Spinal cord (tissue), 10 donors: ENCODE measurements at places on chromosomes 2 and 18. TPM values are rescaled to one million over a fixed set of nuclear protein-coding genes. Genes with fewer than 3 reads are reported as not detected.

- no peak for DNase-seq
Measured at GRCh38 chr2:121521359-121521758, 9.3 kb upstream of the RNU4ATAC start.

- DNase-seq = no peak
Measured at GRCh38 chr18:49061991-49062831, 111.4 kb upstream of the SMAD7 start.

GRCh38 chr2:120914839-120915521 lies 179.3 kb downstream of the GLI2 start:
- DNase-seq = no peak

DNA sequence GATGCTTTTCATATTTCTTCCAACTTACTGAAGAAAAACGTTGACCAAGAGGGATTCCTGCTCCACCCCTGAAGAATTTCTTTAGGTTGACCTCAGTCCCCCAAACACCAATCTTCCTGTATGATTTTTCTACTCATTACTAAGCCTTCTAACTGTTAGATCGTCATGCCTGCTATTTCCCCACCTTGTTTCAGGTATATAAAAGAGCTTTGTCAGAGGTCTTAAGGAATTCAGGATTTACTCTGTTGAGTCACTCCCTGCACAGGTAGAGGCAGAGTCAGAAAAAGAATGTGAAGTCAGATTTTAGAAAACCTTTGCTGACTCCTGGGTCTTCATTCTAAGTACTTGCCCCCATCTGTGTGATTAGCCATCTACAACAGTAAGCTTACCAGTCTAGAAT lies 83.8 kb upstream of the NOSTRIN start:
- DNase-seq = no peak

- no peak for DNase-seq
Measured at GRCh38 chr2:233051241-233052149, 8.6 kb upstream of the INPP5D start.

DNA sequence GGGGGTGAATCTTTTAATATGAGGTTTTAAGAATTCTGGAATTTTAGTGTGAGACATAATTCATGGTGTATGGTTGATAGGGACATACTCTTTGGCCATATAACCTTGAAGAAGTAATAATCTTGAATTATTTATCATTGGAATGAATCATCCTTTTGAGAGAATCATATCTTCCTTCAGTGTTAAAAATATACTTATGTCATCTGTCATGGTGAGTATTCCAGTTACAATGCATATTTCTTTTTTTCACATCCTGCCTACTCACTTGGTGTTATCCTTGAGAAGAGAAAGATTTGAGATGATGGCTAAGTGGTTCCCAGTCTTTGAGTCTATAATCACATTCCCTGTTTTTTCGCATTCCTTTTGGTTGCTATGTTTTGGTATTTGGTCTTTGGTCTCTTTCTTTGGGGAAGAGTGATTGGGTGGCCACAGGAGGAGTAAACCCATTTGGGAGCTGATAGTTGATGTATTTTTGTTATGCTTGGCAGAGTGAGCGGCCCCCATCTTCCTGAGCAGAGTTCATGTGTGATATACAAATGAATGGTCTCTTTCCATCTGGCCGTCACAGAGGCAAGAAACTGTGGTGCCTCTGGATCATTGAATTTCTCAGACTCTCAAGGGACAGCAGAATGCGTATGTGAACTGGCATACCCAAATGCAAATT lies 21.6 kb downstream of the ASAP2 start:
- no peak for DNase-seq

DNA sequence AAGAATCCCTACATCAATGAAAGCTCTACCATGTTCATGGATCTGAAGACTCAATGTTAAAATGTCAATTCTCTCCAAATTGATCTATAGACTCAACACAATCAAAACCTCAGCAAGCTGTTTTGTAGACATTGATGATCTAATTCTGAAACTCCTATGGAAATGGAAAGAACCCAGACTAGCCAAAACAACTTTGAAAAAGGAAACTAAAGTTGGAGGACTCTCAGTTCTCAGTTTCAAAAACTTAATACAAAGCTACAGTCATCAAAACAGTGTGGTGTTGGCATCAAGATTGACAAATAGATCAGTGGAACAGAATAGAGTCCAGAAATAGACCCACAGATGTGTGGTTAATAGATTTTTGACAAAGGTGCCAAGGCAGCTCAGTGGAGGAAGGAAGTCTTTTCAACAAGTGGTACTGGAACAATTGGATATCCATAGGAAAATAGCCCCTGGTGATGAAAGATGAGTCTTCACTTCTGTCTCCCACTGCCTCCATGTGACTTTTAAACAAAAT lies 30.4 kb downstream of the LBH start:
- no peak for DNase-seq

DNA sequence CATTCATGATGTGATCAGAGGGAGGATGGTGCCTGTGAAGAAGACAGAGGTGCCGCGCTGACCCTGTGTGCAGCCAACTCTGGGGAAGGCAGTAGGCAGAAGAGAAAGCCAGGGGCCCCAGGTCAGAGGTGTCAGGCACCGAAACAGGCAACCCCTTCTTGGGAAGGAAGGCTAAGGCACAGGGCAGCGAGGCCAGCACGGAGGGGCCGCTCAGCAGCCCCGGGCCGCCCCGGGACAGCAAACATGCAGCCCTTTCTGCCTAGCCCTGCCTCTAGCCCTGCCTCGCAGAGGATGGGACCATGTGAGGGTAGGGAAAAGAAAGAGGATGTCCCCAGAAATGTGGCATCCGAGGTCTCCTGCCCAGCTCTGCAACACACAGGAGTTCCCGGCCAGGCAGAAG lies 7.7 kb upstream of the MAL start:
- no peak for DNase-seq

DNA sequence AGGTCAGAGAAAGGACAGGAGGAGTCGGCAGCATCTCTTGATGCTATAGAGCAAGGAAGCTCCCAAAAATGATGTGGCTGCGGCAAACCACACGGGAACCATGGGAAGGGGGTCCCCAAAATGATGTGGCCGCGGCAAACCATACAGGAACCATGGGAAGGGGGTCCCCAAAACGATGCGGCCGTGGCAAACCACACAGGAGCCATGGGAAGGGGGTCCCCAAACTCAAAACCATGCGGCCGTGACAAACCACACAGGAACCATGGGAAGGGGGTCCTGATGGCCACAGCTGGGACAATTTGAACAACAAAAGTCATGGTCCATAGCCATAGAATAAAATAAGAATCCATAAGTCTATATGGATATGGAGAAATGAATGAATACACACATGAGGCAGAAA lies 58.4 kb upstream of the GLI2 start:
- DNase-seq = no peak

- no peak for DNase-seq
Measured at GRCh38 chr2:118094503-118094902, 6.2 kb downstream of the INSIG2 start.

GRCh38 chr2:105099153-105099552 lies 61.3 kb downstream of the MRPS9 start:
- no peak for DNase-seq

DNA sequence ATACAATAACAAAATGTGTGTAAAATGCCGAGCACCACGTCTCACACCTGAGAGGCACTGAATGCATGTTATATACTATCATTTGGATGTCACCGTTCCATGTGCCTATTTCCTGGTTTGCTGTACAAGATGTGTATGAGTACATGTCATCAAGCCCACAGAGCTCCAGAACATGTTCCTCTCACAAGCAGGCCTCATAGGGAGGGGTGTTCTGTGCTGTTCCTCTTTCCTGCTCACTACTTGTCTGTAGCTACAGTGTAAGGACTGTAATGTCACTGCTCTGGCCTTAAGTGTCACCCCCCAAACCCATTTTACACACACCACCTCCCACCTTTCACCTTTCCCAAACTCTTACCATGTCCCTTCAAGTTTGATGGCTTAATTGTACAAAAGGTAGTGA lies 1.8 kb downstream of the AFF3 start:
- DNase-seq = no peak

- no peak for DNase-seq
Measured at GRCh38 chr2:218897394-218898108, 16.9 kb downstream of the WNT10A start.

GRCh38 chr18:34543945-34544344 lies 166.2 kb upstream of the DTNA start:
- no peak for DNase-seq

The GALNT3 gene
- total RNA-seq = 14.0 TPM

The DOK6 gene
- 64.4 TPM for total RNA-seq

The CNNM3 gene
- total RNA-seq = 14.0 TPM

The RFTN2 gene
- total RNA-seq = 76.5 TPM

The TUBA3D gene
- total RNA-seq = 0.20 TPM

The PROKR1 gene
- total RNA-seq = 2.2 TPM
